ENCODE measurements at places on chromosomes 13 and 19.
A peak's percentile ranks its signal among the peaks of the same experiment; 100 is the strongest.

- no peak for DNase-seq
Observed at GRCh38 chr13:69213396-69213795, 894.2 kb upstream of the ATXN8OS start.

GRCh38 chr13:46571189-46571908 is 18.4 kb downstream of the LRCH1 start:
- no peak for DNase-seq

DNA sequence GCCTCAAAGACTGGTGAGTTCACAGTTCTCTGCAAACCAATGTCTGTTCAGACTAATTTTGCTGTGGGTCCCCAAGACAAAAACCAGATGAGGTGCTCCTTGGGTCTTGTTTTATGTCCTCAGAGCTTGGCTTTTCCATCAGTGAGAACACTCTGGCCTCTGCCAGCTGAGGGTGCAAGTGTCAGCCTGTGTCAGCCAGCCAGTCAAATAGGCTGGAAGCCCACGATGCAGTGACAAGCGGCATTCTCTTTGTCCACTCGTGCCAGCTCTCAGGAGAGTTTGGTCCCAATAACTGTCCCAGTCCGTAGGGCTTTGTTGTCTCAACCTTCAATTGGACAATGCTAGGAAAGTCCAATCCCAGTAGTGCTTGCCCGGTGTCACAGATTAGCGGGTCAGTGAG is 9.4 kb upstream of the AKT2 start:
- no peak for DNase-seq

GRCh38 chr13:110421696-110422385 is 114.8 kb downstream of the COL4A2 start:
- DNase-seq: no peak

GRCh38 chr13:96871469-96871868 is 122.8 kb downstream of the OXGR1 start:
- no peak for DNase-seq

GRCh38 chr19:1252221-1252820 is 3.9 kb downstream of the MIDN start:
- no peak for DNase-seq

- DNase-seq: no peak
Observed at GRCh38 chr13:45930177-45930576, 78.6 kb upstream of the SIAH3 start.

- DNase-seq: no peak
Observed at GRCh38 chr13:95319551-95320274, 18.5 kb upstream of the ABCC4 start.

DNA sequence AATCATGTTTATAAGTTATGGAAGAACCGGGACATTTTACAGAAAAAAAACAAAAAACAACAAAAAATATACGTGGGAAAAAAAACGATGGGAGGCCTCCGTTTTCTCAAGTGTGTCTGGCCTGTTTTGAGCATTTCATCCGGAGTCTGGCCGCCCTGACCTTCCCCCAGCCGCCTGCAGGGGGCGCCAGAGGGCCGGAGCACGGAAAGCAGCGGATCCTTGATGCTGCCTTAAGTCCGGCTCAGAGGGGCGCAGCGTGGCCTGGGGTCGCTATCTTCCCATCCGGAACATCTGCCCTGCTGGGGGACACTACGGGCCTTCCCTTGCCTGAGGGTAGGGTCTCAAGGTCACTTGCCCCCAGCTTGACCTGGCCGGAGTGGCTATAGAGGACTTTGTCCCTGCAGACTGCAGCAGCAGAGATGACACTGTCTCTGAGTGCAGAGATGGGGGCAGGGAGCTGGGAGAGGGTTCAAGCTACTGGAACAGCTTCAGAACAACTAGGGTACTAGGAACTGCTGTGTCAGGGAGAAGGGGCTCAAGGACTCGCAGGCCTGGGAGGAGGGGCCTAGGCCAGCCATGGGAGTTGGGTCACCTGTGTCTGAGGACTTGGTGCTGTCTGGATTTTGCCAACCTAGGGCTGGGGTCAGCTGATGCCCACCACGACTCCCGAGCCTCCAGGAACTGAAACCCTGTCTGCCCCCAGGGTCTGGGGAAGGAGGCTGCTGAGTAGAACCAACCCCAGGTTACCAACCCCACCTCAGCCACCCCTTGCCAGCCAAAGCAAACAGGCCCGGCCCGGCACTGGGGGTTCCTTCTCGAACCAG is 1.8 kb upstream of the APOE start:
- DNase-seq: no peak

DNA sequence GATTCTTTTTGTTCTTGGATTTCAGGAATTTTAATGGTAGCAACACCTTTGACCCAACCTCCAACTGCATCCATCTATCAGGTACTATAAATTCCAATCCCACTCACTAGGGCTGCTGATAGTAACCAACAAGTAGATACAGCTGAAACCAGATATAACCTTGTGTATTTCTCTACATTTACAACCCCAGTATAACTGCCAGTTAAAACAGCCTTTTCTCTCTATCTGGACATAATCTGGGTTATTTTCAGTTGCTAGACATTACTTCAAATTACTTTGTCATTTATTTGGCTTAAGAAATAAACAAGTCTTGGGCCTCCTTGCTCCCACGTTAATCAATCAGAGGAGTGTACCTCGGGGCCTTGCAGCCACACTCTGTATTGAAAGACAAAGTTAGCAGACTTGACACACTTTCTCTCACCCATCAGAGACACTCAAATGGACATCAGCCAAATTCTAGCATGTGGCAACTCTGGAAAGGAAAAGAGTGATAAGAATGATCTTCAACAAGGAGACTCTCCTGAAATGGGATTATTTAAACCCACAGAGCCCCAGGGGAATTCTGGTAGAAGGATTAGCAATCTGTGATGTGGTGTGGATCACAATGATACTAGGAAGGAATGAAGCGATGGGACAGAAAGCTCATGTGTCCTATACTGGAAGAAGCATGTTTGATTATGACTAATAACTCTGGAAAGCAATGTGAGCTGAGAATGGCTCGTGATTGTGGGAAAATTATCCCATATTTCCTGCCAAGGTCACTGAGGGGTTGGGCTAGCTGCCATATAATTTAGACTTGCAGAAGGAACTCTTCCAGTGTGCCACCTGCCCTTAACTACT is 157.5 kb downstream of the FLT1 start:
- DNase-seq: peak; percentile 12

GRCh38 chr13:60148918-60149317 is 14.8 kb downstream of the DIAPH3 start:
- DNase-seq: no peak

- DNase-seq: no peak
Observed at GRCh38 chr19:6091771-6092291, 18.5 kb downstream of the RFX2 start.

- peak; percentile 86 for DNase-seq
Observed at GRCh38 chr19:45455707-45456499, 11.9 kb upstream of the FOSB start.

DNA sequence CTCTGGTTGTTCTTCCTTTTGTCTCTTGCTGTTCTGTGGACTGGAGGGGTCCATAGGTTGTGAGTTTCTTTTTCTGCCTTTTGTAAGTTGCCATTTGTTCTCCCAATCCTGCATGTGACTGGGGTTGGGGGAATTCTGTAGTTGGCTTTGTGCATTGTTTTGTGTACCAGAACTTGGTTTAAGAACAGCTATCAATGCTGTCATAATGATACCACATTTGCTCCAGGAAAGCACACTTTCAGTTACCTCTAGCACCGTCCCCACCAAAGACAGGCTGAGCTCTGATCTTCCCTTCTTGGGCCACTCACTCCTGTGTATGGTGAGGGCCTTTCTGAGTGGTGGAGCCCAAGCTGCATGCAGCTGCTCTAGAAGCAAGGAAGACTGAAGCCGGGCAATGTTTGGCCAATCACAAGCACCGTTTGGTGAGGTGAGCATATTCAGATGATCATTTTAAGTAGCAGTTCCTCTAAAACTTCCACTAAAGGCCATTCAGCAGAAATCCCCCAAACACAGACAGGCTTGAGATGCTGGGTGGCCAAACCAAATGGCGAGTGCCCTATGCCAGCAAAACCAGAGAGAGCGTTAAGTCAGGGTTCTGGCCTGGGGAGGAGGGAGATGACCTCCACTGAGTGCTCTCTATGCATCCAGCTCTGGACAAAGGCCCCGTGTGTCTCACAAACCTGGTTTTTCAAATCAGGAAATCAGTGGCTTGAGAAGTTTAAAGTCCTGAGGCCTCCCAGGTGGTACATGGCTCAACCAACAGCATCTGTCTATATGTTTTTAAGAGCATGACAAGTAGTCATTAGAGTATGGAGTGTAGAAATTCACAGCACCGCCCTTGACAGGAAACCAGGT is 120.7 kb upstream of the SPATA13 start:
- DNase-seq: no peak

- no peak for DNase-seq
Observed at GRCh38 chr19:4730740-4731171, 7.1 kb upstream of the DPP9 start.

DNA sequence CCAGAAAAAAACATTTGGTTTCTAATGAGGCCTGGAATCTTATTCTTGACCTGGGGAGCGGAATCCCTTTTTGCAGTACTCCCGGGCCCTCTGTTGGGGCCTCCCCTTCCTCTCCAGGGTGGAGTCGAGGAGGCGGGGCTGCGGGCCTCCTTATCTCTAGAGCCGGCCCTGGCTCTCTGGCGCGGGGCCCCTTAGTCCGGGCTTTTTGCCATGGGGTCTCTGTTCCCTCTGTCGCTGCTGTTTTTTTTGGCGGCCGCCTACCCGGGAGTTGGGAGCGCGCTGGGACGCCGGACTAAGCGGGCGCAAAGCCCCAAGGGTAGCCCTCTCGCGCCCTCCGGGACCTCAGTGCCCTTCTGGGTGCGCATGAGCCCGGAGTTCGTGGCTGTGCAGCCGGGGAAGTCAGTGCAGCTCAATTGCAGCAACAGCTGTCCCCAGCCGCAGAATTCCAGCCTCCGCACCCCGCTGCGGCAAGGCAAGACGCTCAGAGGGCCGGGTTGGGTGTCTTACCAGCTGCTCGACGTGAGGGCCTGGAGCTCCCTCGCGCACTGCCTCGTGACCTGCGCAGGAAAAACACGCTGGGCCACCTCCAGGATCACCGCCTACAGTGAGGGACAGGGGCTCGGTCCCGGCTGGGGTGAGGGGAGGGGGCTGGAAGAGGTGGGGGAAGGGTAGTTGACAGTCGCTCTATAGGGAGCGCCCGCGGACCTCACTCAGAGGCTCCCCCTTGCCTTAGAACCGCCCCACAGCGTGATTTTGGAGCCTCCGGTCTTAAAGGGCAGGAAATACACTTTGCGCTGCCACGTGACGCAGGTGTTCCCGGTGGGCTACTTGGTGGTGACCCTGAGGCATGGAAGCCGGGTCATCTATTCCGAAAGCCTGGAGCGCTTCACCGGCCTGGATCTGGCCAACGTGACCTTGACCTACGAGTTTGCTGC is at the start of gene ICAM4:
Gene ICAM4, plus strand, starts transcription at position 153 of the 935 bp plus-strand sequence. Its CDS starts 58 bp downstream, at position 211.
- DNase-seq: no peak

GRCh38 chr19:3343619-3344502 is 22.5 kb upstream of the NFIC start:
- DNase-seq: peak; percentile 73

- DNase-seq: no peak
Observed at GRCh38 chr13:94411747-94412146, 67.7 kb downstream of the DCT start.

- DNase-seq: no peak
Observed at GRCh38 chr13:20968745-20969144, 66.2 kb upstream of the XPO4 start.

DNA sequence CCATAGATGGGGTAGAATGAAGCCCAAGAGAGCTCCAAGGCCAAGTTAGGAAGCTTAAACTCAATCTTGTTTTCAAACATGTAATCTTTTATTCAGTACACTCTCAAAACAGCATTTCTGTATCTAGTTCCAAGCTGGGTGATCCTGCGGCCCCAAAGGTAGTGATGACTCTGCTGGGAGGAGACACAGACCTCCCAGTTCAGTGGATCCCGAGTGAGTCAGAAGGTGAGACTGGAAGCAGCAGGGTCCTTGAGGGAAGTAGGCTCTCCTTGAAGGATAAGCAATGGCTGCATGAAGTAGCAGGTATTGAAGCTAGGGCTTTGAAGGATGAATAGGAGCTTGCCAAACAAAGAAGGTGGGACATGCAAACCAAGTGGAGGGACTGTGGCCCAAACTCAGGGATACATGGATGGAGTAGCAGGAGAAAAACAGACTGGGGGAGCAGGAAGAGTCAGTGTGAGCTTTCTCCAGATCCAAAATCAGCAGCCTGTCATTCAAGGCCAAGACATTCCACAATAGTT is 9.6 kb downstream of the TINCR start:
- no peak for DNase-seq

GRCh38 chr13:40786568-40786996 is 2.8 kb upstream of the SLC25A15 start:
- no peak for DNase-seq

- no peak for DNase-seq
Observed at GRCh38 chr13:22270881-22271280, 600.0 kb downstream of the FGF9 start.

Data from NCI-H2029 (cell line).